Inflammatory macrophage (primary cell): ENCODE measurements at places on chromosomes 16 and 17.

GRCh38 chr16:87948119-87948545 is 3.1 kb upstream of the BANP start:
- peak; percentile 72 for DNase-seq

DNA sequence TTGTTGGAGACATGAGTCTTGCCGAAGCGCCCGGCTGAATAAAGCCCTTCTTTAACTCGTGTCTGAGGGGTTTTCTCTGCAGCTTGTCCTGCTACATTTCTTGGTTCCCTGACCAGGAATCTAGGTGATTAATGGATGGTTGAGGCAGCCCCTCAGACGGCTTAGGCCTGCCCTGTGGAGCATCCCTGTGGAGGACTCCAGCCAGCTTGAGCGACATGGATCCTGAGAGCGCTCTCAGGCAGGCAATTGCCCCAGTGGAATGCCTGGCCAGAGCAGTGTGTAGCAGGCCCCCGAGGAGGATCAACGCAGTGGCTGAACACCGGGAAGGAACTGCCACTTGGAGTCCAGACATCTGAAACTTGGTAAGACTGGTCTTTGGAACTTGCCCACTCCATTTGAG is 17.3 kb upstream of the ENDOV start:
- no peak for DNase-seq

- peak; percentile 1 for DNase-seq
Observed at GRCh38 chr16:14405611-14406537, 224.2 kb downstream of the PARN start.

DNA sequence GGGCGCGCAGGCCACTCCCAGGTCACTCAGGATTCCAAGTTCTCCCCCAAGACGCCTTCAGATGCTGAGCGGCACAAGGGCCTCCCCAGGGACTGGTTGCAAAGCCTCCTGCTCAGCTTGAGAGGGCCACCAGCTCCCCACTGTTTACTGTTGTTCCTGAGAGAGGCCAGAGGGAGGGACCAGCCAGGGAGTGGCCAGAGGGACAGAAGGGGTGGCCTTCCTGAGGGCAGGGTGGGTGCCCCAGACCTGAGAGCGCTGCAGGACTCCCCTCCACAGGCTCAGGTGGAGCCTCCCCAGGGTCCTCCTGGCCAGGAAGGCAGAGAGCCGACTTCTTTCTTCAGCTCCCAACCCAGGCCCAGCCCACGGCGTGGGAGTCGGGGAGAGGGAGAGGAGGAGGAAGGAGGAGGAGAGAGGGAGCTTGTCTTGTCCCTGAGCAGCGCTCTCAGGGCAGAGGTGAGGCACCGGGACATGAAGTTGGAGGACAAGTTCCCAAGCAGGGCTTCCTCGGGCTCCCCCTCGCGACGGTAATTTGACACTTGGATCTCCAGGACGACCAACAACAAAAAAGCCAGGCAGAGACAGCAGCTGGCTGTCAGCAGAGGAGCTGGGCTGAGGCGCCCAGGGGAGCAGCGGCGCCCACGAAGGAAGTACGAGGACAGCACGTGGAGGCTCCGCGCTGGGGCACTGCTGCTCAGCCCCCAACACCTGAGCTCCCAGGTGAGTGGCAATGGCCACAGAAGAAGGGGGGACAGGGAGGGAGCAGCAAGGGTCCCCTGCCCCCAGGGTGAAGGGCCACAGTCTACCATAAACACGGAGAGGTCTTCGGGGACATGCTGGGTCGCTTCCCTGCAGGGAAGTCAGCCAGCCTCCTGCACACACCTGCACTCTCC is 497 bp downstream of the SMIM5 start:
- DNase-seq, result peak; percentile 72

DNA sequence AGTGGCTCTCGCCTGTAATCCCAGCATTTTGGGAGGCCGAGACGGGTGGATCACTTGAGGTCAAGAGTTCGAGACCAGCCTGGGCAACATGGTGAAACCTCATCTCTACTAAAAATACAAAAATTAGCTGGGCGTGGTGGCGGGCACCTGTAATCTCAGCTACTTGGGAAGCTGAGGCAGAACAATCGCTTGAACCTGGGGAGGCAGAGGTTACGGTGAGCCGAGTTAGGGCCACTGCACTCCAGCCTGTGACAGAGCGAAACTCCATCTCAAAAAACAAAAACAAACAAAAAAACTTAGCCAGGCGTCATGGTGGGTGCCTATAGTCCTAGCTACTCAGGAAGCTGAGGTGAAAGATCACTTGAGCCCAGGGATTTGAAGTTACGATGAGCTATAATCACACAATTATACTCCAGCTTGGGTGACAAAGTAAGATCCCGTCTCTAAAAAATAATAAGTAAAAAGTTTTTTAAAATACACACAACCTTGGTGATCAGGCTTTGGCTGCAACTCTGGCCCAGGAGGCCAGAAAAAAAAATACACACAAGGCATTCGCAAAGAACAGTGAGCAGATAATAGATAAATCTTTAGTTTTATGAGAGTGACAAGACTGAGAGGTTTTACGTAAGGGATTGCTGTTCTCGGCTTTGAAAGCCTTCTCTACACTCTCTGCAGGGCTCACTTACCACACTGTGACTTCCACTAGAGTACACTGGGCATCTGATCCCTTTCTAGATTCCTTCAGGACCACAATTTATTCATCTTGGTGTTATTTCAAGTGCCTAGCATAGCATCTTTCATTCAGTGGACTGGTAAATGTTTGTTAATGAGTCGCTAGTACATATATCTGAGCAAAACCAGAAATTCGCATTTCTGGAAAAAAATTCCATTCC is 5.9 kb downstream of the GSPT1 start:
- no peak for DNase-seq

DNA sequence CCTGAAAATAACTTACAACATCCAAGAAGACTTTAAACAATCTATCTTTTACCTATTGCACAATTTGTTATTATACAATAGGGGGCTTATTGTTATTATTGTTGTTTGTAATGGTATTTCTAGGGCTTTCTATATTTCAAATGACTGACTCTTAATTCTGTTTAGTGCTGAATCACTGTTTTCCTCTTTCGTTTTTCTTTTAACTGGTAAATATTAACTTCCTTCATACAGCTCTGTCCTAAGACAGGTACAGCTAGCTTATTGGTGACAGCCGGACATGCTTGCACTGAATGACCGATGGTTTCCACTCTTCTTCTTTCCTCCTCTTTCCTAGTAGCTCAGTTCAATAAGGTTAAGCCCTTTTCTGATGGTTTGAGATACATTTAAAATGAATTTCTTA is 11.6 kb downstream of the KRTAP9-7 start:
- no peak for DNase-seq

- no peak for DNase-seq
Observed at GRCh38 chr17:44996304-44996703, 28.2 kb upstream of the C1QL1 start.

- peak; percentile 66 for DNase-seq
Observed at GRCh38 chr17:8985054-8985701, 19.7 kb upstream of the PIK3R5 start.

DNA sequence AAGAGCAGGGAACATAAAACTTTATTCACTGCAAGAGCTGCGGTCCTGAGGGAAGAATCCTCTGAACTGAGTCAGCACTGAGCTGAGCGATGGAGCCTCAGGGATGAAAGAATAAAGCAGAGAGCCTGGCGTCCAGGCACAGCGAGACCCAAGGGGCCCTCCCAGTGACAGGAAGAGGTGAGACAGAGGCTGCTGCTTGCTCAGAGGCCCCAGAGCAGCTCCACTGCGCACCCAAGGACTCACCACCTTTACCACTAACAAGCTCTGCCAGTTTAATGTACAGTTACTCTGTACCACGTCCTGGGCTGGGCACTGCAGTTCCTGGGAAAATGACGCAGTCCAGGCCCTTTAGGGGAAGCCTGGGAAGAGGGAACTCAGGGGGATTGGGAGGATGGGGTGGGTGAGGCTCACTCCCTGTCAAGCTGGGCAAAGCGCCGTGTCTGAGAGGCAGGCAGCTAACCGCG is 5.6 kb downstream of the GFAP start:
- no peak for DNase-seq

GRCh38 chr16:13587181-13587580 is 332.8 kb upstream of the ERCC4 start:
- no peak for DNase-seq

DNA sequence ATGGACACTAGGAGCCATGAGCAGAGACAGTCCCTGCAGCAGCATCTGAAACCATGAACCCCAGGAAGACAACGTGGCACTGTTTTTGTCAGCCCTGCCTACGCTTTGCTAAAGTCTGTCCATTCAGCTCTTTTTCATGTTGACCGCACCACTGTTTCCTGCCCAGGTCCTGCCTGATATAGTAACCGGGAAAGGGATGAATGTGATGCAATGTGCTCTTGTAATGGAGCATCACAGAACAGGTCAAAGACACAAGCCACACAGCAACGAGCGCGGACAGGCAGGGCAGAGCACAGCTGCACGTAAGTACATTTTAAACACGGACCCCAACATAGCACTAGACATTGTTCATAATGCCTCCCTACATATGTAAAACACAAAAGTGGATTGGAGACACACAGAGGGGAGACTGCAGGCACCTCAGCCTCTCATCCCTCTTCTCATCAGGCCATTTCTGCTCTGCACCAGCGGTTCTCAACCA is 16.9 kb upstream of the TNFRSF13B start:
- peak; percentile 25 for DNase-seq

- no peak for DNase-seq
Observed at GRCh38 chr16:68718590-68718989, 18.5 kb upstream of the CDH1 start.

DNA sequence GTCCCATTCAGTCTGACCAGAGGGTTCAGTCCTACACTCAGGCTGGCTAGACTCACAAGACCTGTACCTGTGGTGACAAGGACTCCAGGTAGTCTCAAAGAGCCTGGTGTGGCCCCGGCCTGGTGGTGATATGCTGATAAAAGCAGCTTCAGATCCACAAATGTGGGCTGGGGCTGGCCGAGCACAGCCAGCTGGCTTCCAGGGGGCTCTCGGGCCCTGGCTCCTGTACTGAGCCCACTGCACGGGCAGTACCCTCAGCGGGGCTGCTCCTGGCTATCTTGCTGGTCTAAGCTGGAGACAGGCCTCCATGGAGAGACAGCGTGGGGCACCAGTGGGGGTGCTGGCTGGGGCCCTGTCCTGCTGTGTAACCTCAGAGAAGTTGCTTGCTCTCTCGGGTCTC is 4.3 kb downstream of the SMIM5 start:
- DNase-seq, result no peak

GRCh38 chr16:11057711-11058345 is 113.5 kb downstream of the CLEC16A start:
- DNase-seq, result no peak
